ENCODE measurements at places on chromosomes 12 and 14.

DNA sequence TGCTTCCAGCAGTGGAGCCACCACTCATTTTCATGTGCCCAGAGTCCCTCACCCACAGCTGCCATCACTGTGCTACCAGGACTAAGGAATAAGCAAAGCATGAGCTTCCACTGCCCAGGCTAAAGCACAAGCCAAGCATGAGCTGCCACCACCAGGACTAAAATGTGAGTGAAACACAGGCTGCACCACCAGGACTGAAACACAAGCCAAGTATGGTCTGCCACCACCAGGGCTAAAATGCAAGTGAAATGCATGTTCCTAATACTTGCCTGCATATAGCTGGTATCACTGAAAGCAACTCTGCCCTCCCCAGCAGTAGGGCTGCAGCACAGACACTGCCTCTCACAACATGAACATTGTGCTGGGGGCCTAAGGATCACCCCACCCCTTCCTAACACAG, 30.0 kb downstream of the CEP83 start:
- no peak for DNase-seq

DNA sequence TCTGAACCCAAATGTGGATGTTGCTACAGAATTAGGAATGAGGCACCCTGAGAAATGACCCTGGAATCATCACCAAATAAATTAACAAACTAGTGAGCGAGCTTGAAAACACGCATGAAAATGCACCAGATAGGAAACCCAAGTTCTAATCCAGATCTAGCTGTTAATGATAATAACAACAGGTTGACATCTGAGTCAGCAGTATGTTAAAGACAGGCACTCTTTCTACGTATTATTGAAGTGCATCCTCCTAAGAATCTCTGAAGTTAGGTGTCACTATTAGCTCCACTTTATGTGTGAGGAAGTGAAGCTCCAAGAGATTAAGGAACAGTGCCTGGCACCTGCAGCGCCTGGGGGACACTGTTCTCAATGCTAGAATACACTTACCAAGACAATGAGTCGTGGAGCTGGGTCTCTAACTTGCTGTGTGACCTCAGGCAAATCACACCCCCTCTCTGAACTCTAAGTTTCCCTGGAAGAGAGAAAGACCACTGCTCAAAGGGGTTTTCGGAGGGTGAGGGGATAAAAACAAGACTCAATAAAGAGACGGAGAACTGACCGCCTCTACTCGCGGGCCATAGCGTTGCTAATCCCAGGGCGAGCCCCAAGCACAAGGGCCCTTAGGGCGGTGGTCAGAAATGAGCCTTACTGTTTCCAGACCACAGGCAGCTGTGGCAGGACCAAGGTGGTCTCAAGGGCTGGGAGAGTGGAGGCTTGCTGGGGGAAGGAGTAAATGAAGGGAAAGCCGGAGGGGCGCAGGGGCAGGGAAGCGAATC, 2.1 kb downstream of the SLC6A12 start:
- DNase-seq = no peak

- no peak for DNase-seq
These were observed 140.9 kb upstream of the SRRM4 start for GRCh38 chr12:118840399-118840798.

- no peak for DNase-seq
These were observed 186.6 kb downstream of the PAX9 start for GRCh38 chr14:36848213-36848612.

GRCh38 chr14:95386536-95387095, 66.9 kb upstream of the CLMN start:
- no peak for DNase-seq

GRCh38 chr12:132500142-132500855, 10.3 kb downstream of the FBRSL1 start:
- DNase-seq = no peak
